LHCN-M2 (cell line): ENCODE measurements at places on chromosomes 5 and 9. TPM values are rescaled to one million over a fixed set of nuclear protein-coding genes. Genes with fewer than 3 reads are reported as not detected.
A peak's percentile ranks its signal among the peaks of the same experiment; 100 is the strongest.

DNA sequence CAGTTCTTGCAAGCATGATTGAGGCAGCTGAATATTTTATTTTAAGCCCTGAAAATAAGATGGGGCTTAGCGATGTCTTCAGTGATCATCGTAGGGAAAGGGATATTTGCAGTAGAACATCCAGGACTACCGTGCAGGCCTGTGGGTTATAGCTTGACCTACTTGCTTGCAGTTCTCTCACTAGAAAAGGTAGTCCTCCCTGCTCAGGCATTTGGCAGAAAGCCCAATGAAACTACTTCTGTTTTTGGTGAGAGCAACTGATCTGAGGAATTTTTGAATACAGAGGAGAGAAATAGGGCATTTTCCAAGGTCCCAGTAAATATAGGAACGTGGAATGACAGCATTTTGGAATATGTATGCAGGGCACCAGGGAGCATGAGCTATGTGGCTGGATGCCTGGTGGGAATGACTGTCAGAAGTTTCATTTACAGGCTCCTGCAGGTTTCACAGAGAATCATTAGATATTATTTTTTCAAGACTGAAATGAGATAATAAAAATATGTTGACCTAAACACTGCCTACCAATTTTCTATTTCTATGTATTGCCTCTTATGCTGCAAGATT, 417.9 kb upstream of the ACTBL2 start:
- DNase-seq: no peak

The HACD4 gene
- 0.34 and 0.38 TPM in 2 replicates for total RNA-seq

DNA sequence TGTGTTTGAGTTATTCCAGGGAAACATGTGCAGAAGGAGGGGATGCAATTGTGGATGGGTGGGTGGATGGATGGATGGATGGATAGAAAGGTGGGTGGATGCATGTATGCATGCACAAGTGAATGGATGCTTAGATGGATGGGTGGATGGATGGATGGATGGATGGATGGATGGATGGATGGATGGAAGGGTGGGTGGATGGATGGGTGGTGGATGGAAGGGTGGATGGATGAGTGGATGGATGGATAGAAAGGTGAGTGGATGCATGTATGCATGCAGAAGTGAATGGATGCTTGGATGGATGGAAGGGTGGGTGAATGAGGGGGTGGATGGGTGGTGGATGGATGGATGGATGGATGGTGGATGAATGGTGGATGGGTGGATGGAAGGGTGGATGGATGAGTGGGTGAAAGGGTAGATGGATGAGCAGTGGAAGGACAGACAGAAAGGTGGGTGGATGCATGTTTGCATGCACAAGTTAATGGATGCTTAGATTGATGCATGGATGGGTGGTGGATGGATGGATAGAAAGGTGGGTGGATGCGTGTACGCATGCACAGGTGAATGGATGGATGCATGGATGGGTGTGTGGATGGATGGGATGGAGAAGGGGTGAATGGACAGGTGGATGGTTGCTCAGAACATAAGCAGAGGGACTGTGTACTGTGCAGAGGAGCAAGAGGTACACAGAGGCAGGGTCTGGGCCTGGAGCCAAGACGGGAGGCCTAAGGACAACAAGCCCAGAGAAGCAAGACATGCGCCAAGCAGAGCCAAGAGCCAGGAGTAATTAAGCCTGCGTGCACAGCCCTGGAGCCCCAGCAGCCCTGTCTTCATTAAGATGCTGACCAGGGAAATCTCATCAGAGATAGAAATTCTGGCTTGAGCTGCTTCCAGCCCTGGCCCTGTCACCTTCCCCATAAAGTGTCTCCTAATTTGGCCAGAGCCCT, 84.6 kb upstream of the PPP1R26 start:
- no peak for DNase-seq

GRCh38 chr5:158456756-158457155, 597.8 kb upstream of the CLINT1 start:
- peak; percentile 94 for DNase-seq

GRCh38 chr5:65926893-65927292, 518 bp downstream of the ERBIN start:
- DNase-seq: no peak

DNA sequence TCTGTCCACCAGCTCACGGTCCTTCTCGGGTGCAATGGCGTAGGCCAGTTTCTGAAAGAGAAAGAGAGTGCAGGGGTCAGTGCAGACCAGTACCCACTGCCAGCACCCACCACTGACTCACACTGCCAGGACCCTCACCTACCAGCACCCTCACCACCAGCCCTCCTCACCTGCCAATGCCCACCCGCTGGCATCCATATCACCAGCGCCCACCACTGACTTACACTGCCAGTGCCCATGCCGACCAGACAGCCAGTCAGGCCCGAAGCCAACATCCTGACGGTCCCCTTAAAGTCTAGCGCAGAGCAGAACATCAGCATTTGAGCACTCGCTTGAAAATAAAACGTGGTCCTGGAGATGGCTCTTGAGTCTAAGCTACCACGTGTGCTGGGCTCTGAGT, 44.3 kb downstream of the SLC6A3 start:
- DNase-seq: no peak

- DNase-seq: no peak
These were observed 560.7 kb downstream of the PSAT1 start for GRCh38 chr9:78857373-78858225.

DNA sequence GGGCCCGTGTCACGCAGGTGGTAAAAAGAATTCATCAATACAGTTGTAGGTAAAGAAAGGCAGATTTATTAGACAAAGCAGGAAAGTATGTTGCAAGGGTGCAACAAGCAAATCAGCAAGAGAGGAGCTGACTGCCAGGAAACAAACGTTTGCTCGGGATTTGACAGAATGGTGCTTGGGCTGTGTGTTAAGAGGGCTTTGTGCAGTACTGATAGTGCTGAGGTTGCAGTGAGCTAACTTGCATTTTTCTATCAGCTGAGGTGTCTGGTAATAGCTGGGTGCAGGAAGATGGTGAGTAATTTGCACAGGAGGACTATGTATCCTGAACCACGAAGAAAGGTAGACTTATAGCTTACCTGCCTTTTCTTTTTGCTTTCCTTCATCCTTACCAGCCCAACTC, 3.9 kb upstream of the RARS1 start:
- no peak for DNase-seq

- DNase-seq: no peak
These were observed 17.3 kb upstream of the ZBTB34 start for GRCh38 chr9:126842977-126843799.

DNA sequence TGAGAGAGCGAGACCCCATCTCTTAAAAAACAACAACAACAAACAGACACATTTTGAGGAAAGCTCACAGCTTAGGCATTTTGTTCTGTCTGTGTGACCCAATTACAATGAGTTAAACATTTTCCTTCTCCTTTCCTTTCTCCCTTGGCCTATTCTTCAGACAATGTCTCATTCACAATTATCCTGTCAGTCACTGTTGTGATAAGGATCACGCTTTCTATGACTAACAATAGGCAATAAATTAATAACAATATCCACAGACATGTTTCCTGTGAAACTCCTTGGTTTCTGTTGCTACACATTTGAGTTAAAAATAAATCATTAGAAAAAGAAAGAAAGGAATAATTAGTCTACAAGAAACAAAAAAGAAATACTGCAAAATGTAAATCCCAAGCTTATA, 19.8 kb upstream of the CARTPT start:
- DNase-seq: no peak

GRCh38 chr5:180804129-180804618, 1.6 kb upstream of the MGAT1 start:
- DNase-seq: no peak

The IL13 gene
- total RNA-seq: not detected in 2 replicates

- no peak for DNase-seq
These were observed 22.6 kb downstream of the ANKS6 start for GRCh38 chr9:98773721-98774120.

- DNase-seq: no peak
These were observed 74.0 kb upstream of the SLC30A5 start for GRCh38 chr5:69019668-69020375.

The PCDHGA1 gene
- total RNA-seq: 5.3 and 7.1 TPM in 2 replicates

DNA sequence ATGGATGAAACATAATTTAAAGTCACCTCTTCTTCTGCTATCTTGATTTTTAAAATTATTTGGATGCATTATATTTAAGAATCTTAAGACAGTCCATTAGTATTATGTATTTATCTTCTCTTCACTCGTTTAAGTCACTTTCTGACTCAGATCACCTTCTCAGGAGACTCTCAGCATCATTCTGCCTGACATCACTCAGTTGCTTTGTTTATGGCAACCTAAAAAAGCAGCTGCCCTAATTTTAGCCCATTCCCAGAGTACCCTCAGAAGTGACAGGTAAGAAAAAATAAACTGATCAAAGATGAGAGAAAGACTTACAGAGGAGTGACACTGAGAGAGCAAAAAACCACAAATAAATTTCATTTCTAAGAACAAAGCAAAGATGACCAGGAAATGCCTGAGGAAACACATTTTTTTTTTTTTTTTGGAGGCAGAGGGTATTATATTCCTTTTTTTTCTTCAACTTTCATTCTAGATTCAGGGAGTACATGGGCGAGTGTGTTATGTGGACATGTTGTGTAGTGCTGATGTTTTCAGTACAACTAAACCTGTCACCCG, 140.5 kb downstream of the MUSK start:
- DNase-seq: no peak

- DNase-seq: no peak
These were observed 22.1 kb upstream of the GABBR2 start for GRCh38 chr9:98730871-98731270.

GRCh38 chr5:10363519-10364185, 10.2 kb downstream of the MARCHF6 start:
- DNase-seq: no peak

- no peak for DNase-seq
These were observed 10.3 kb downstream of the ZNF782 start for GRCh38 chr9:96844040-96844439.

- DNase-seq: no peak
These were observed 55.5 kb upstream of the TNFAIP8 start for GRCh38 chr5:119300311-119300670.

DNA sequence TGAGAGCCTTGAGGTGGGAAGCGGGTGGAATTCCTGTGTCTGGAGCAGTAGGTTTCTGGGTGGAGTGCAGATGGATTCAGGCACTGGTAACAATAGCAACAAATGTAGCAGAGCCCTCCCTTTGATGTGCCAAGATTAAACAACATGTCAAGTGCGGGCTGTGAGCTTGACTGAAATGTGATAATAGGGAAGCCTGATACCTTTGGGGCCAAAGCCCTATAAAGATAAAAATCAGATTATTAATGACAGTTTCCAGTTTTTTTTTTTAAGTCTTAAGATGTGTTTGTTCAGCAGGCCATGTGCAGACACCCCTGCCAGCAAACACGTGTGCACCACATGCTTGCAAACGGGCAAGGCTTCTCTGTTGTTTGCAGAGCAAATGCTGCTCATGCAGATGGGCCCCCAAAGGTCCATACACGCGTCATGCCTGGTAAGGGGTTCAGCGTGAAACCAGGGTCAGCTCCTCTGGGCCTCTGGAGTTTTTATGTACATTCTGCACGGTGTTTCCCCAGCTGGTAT, 193.2 kb downstream of the GADD45G start:
- no peak for DNase-seq

- DNase-seq: no peak
These were observed 241.7 kb downstream of the DOCK8 start for GRCh38 chr9:456365-456764.
